ENCODE measurements at places on chromosomes 2 and 18. TPM values are rescaled to one million over a fixed set of nuclear protein-coding genes. Genes with fewer than 3 reads are reported as not detected.

Gene CD28
- not detected for total RNA-seq

Gene GPBAR1
- total RNA-seq = 0.20 TPM

Gene POTEI
- total RNA-seq = not detected

Gene BOLL
- total RNA-seq = not detected

Gene NAT8
- not detected for total RNA-seq

Gene REEP1
- under 0.01 TPM for total RNA-seq

Gene TMEM163
- total RNA-seq = not detected

Gene MAL
- not detected for total RNA-seq

Gene CD8B
- not detected for total RNA-seq
